ENCODE measurements at places on chromosomes 3 and 15. TPM values are rescaled to one million over a fixed set of nuclear protein-coding genes. Genes with fewer than 3 reads are reported as not detected.

GRCh38 chr3:175325440-175325839 is 466.3 kb downstream of the NAALADL2 start:
- DNase-seq = no peak

DNA sequence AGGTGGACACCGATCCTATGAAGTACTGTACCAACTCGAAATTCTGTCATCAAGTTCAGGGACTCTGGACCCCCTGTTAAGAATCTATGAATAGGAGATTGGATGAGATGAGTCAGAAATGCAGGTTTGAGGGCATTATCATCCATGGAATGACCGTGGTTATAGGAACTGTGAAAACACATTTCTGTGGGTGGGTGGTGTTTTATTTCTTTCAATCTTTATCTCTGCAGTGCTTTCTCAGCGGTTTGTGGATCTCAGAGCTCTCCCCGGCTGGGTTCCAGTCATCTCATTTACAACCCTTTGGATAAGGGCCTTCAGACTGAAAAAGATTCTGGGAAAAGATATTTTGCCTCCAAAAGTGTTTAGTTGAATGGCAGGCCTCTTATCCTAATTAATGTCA is 5.4 kb upstream of the ABHD17C start:
- no peak for DNase-seq

The PLA2G4D gene
- total RNA-seq = not detected

The DUOXA1 gene
- 0.19 TPM for total RNA-seq

The CA12 gene
- 0.07 TPM for total RNA-seq
